Midbrain (tissue), 1 donor: ENCODE measurements at places on chromosomes 2 and 18.

- no peak for DNase-seq
Observed at GRCh38 chr18:36735130-36735529, 93.7 kb downstream of the TPGS2 start.

DNA sequence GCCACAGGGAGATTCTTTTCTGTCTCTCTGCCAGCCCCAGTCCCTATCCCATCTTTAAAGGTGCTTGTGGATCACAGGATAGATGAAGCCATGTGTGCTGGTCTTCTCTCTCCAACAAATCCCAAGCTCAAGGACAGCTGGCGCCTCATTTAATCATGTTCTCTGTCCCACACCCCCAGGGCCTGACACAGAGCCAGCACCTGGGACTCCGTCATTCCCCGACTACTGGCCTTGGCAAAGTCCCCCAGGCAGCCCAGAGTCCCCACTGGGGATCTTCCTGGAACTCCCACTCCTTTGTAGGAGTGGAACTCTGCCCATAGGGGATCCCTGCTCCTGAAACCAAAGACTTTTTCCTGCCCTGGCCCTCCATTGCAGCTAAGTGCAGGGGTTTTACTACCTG lies 60.8 kb downstream of the MTHFD2 start:
- no peak for DNase-seq

DNA sequence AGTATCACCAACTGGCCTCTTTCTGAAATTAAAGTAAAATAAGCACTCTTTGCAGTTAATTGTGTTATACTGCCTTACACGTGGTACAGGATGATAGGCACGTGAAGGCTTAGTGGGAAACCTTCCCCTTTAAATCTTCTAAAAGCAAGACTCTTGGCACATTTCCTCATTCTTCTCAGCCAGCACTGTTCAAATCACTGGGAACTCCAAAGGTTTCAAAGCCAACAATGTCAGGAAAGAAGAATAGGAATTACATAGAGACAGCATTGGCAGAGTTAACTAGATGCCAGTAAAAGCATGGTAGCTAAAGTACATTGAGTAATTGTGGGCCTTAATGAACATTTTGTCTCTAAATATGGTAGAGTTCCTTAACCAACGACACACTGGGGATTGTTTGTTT lies 96.4 kb downstream of the DTNA start:
- DNase-seq = peak; percentile 46

DNA sequence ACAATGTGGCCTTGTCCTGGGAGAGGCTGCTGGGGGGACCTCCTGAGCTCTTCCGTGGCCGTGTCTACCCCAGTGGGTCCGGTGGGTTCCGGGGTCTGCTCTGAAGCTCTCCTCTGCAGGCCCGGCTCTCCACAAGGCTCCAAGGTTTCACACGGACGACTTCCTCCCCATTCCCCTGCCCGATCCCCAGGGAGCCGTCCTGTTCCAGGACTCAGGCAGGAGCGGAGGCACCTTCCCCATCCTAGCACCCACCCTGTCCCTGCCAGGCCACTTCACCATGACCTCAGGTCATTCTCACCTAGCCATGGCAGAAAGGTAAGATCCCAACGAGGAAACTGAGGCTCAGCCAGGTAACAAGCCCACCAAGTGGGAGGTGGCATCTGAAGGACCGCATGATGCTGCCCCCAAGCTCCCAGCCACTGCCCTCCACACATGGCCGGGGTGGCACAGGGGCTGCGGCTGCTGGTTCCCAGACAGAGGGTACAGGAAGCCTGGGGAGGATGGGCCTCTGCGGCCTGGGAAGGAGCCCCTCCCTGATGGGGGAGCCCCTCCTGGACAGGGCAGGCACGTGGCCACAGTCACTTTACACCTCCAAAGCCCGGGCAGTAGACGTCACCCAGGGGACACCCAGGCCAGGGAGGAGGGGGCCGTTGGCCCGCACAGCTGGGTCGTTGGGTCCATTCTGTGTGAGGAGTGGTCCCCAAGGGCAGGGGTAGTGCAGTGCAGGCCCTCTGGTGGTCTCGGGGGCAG lies 274.0 kb downstream of the NDUFA10 start:
- no peak for DNase-seq

- DNase-seq = peak; percentile 39
Observed at GRCh38 chr2:130183512-130184373, 1.7 kb downstream of the MZT2B start.

GRCh38 chr2:105175231-105175630 lies 66.3 kb upstream of the GPR45 start:
- DNase-seq = no peak

- DNase-seq = no peak
Observed at GRCh38 chr2:39380525-39381150, 56.4 kb downstream of the MAP4K3 start.

- no peak for DNase-seq
Observed at GRCh38 chr2:55454121-55454520, 34.5 kb upstream of the CCDC88A start.

GRCh38 chr2:84924173-84925106 lies 19.0 kb downstream of the TMSB10 start:
- DNase-seq = no peak

DNA sequence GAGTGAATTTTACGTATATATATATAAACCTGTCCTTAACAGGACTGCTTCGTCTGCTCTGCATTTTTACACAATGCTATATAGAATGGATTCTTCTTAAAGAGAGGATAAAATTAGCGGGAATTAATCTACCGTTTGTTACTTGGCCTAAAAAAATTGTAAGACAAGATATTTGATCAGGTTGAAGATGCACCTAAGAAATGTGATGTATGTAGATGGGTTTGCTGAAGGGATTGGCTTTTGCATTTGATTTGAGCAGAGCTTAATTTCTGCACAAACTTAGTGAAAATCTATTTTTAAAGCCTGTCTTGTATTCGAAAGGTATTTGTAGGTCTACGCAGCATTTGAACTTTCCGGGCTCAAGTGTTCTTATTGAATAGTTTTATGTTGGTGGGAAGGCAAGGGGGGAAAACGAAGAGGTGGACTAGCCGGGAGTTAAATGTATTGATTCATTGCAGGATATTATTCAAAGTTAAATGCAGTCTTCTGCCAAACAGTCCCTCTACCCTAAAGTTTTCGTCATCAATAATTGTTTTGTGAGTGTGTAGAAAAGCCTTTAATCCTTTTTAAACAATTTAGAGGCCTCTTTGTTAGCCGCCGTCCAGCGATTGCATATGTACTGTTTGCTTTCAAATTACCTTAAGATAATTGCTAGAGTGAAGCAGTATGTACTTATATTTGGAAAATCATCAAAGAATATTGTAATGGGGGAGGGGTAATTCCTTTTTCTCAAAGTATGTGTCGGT lies 1.2 kb downstream of the PPP1CB start:
- peak; percentile 47 for DNase-seq

DNA sequence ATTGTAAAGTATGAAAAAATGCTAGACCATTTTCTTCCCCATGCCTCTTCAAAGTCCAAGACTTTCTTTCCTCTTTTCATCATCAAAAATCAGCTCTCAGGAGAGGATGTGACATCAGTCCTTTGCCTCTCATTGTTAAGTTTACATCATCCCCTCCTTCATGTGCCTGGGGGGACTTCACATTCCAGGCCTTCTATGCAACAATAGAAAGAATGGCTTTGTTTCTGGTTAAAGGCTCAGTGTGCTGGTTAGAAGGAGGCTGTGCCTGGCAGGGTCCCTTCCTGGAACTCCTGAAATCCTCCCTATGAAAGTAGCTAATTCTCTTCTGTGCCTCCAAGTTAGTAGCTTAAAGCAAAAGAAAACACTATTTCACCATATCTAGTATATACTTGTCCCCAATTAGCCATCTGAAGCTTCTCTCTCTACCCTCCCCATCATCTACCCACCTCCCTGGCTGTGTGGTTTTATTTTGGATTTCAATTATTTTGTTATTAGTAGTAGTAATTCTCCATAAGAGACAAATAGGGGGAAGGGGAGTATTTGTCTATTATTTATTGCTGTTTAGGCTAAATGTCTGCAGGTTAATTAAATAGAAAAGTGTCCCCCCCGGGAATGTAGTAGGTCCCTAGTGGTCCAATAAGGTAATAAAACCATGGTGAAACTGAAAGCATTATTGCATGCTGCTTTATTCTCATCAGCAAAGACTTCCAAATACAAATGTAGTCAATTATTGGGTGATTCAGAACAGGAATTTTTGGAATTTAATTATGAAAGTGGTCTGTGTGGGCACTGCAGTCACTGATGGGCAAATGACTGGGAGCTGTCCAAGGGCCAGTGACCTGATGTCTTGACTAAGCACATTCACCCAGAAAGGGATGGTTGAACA lies 69.0 kb downstream of the CPO start:
- DNase-seq = peak; percentile 56

DNA sequence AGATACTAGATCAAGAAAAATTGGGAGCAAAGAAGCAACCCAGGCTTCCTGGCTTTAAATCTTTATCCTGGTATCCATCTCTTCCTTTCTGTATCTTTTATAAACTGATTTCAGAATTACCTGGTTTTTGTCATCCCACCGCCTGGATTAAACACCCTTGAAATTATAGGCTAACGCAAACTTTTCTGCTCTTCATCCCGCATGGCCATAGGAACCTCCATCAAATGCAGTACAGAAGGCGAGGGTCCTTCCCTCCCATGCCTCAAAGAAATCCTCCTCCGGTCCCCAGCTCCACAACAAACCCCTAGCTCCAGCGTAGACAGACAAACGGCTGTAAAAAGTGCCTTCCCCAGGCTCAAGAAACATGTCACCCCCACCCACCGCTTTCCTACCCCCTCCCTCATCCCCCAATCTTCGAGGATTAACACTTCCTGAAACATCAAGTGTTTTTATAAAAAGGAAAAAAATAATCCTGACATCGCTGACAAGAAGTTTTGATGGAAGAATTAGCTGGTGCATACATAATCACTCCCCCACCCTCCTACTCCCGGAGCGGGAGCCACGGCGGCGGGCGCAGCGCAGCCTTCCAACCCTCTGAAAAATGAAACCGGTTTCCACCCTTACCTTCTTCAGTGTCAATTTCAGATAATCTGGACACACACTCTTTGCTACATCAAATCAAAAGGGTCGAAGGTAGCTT lies 7.6 kb downstream of the DLX1 start:
- DNase-seq = no peak

GRCh38 chr18:4181882-4182568 lies 273.1 kb downstream of the DLGAP1 start:
- DNase-seq = no peak

DNA sequence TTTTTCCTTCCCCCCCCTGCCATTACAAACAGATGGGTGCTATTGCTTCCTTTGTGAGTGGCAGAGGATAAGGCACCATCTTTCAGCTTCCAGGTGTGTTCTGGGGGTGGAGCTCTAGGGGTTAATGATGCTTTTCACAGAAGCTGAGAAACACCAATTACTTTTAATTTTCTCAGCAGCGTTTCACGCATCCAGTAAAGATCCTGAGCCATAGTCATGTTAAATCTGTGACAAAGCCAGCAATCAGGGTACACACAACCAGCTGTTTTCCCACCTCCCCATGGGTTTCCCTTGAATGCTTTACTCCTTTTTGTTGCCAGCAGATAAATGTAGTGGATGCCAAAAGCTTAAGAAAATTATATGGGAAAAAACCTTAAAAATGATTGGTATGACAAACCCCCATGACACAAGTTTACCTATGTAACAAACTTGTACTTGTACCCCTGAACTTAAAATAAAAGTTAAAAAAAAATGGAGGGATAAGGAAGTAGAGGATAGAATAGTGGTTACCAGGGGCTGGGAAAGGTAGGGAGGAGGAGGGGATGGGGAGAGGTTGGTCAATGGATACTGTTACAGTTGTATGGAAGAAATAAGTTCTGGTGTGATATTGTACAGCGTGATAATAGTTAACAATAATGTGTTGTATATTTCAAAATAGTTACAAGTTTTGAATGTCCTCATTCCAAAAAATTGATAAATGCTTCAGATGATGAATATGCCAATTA lies 70.0 kb downstream of the ACOXL start:
- DNase-seq = no peak

DNA sequence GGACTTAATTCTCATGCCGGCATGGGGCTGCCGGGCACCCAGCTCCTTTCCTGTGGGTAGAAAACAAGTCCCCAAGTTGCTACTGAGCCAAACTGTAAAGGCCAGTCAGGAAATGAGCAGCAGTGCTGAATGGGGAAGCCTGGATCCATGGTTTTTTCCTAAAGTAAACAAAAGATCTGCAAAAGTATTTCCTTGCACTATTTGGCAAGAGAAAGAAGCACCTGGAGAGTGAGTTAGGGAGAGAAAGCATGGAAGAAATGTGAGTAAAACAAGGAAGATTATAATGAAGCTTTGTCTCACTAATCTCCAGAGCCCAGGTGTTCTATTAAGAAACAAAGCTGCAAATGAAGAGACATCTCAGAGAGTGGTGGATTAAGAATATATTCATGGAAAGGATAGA lies 117.6 kb downstream of the METTL8 start:
- DNase-seq = no peak

GRCh38 chr2:102619414-102620319 lies at the start of gene SLC9A2:
TSS of gene SLC9A2 (plus strand) at chr2:102619553. CDS start at chr2:102619849, 296 bp downstream.
- no peak for DNase-seq

DNA sequence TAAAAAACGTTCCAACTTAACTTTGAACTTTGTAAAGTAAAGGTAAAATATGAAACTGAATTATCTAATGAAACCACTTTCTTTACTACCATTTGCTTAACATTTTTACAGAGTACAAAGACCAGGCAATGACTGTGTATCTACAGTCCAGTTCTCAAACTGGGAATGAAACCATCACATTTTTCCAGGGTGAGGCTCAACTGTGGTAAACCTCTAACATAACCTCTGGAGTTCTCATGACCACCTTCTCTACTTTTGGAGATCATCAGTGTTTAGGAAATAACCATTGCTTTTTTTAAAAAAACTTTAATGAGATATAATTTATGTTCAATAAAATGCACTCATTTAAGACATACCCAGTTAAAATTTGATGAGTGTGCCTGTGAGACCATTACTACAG lies 223.5 kb downstream of the RNF152 start:
- no peak for DNase-seq

DNA sequence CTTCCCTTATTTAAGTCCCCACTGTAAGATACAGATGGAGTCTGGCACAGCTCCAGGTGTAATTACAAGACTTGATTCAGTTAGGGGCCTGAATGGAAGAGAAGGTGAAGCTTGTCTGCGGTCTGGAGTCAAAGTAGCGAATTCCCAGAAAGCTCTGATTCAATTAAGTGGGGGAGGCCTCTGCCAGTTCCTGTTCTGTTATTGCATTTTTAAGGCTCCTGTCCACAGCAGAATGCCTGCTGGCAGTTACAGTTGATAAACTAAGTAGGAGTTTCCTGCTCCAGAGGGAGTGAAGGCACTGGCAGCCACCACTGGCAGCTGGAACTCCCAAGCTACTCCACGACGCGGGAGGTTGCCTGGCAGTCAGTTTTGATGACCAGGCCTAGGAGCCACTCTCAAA lies 181.1 kb downstream of the SOCS6 start:
- peak; percentile 64 for DNase-seq

DNA sequence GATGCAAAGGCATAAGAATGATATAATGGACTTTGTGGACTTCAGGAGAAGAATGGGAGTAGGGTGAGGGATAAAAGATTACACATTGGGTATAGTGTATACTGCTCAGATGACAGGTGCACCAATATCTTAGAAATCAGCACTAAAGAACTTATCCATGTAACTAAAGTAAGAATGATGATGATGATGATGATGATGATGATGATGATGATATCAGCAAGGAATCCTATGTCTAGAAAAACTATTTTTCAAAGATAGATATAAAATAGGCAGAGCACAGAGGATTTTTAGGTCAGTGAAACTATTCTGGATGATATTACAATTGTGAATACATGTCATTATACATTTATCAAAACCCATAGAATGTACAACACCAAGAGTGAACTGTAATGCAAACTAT lies 34.3 kb downstream of the NMS start:
- DNase-seq = no peak

- DNase-seq = peak; percentile 61
Observed at GRCh38 chr2:159614534-159615366, 1.6 kb downstream of the BAZ2B start.

GRCh38 chr18:79399275-79400081 lies 3.7 kb downstream of the NFATC1 start:
- no peak for DNase-seq
